Tibial nerve (tissue), 4 donors: ENCODE measurements at places on chromosomes 11 and 22. TPM values are rescaled to one million over a fixed set of nuclear protein-coding genes. Genes with fewer than 3 reads are reported as not detected.

Gene CTSF
- total RNA-seq, result 102 TPM

Gene CECR2
- 3.6 TPM for total RNA-seq

Gene ACTN3
- not detected for total RNA-seq

Gene OR2AG2
- total RNA-seq, result not detected

Gene FIBIN
- total RNA-seq, result 256 TPM

Gene RPS13
- 1,911 TPM for total RNA-seq

DNA sequence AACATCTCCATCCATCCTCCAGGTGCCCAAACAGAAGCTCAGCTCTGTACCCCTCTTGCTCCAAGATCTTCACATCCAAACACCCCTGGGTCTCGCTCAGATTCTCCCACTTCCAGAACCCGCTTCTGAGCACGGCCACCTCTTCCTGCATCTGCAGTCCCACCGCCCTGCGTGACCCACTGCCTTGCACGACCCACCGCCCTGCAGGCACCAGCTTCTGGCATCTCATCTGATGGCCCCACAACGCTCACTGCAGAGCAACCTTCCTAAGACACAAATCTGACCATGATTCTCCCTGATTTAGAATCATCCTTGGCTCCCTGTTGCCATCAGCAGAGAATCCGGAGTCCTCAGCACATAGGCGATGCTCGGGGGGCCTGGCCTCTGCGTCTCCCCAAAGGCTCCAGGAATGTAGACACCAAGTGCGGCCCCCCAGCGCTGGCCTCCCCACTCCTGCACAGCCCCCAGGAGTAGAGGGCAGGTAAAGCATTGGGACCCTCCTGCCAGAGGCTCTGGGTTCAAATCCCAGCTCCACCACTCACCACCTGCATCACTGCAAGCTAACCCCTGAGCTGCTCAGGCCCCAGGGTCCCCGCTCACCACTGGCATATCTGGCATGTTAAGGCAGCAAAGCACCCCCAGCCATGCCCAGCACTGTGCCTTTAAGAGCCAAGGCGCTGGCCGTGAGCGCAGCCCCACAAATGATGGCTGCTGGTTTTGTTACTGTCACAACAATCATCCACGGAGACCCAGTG, 459.3 kb downstream of the BRD1 start:
- no peaks in the 10 kb centered on the region for H3K36me3 ChIP-seq
- peak; percentile 1 for DNase-seq
- H3K4me1 ChIP-seq, result no peaks in the 10 kb centered on the region
- H3K27me3 ChIP-seq, result no peaks in the 10 kb centered on the region
- no peak overlapping the region for H3K27ac ChIP-seq

DNA sequence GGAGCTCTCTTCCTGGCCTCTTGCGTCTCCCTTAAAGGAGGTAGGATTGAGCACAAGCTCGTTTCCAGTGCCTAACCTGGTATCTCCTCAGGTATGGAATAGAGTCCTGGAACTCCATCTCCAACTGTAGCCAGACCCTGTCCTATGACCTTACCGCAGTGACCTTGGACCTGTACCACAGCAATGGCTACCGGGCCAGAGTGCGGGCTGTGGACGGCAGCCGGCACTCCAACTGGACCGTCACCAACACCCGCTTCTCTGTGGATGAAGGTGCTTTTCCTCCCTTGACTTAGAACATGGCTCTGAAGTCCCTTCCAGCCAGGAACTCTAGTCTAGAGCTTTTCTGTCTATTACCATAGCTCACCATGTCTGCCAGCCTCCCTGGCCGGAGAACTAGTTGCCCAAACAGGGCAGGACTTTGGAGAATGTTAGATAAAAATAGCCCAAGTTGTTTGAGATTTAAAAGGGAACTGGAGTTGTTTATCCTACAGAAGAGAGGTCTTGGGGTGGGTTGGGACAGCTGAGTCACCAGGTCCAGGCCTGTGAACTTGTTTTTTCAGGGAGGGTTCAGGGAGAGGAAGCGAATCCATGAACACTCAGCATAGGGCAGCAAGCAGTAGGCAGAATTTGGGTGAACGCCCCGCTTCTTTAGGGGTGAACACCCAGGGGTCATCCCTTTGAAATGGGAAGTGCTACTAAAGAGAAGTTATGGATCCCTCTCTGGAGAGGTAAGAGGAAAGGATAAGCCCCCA, 3.3 kb downstream of the IL10RA start:
- H3K4me1 ChIP-seq, result peaks cover 12% of the 10 kb centered on the region
- peak overlapping the region; percentile 50 for H3K4me3 ChIP-seq
- H3K27me3 ChIP-seq, result peaks cover 23% of the 10 kb centered on the region

DNA sequence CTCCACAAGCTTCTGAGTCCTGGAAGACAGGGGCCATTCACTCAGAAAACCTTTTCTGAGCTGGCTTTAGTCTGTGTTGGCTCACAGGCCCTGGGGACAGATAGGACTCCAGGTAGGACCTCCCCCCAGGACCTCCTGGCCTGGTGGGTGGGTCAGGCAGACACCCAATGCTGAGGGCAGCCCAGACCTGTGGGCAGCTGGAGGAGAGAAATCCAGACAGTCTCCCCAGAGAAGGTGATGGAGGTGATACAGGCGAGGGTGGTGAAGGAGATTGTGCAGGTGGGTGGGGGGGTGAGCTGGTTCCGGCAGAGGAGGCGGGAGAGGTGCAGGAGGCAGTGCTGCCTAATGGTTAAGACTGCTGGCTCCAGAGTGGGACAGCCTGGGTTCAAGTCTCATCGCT, 15.6 kb downstream of the LRRC32 start:
- DNase-seq, result no peak
- peaks cover 17% of the 10 kb centered on the region for H3K4me1 ChIP-seq
- H3K36me3 ChIP-seq, result no peaks in the 10 kb centered on the region
- no peak overlapping the region for H3K4me3 ChIP-seq

GRCh38 chr22:28051787-28052356, 132.8 kb upstream of the PITPNB start:
- H3K4me3 ChIP-seq, result no peak overlapping the region
- H3K27ac ChIP-seq, result no peak overlapping the region
- no peaks in the 10 kb centered on the region for H3K27me3 ChIP-seq
- H3K36me3 ChIP-seq, result no peaks in the 10 kb centered on the region
- DNase-seq, result peak; percentile 64

DNA sequence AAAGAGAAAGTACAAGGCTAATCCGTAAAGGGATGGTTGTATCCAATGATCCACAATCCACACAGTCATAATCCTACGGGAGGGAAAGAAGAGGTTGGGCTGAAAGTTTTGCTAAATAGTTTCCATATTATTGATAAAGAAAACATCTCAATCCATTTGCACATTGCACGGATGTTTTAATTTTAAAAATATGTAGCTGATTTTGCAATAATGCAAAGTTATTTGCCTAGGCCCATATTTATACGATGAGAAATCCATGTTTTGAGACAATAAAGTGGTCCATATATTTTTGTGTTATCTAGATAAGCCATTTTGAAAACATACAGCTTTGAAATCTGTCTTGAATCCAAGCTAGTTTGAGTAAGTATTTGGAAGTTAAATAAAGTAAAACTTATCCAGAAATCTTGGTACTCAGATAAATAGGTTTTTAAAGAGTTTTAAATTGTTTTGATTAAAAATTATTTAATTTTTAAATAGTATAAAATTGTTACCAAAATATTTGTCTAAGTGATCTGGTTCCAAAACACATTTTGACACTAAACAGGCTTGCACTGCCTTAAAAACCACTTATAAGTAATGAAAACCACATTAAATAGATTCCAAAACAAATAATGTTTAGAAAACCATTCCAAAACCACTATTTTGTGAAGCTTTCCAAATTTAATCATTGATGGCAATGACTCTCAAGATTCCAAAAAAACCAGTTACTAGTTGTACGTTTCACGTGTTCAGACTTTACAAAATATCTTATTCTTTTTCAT, 38.2 kb upstream of the PAMR1 start:
- H3K27me3 ChIP-seq, result no peaks in the 10 kb centered on the region
- no peak overlapping the region for H3K27ac ChIP-seq
- no peak for DNase-seq

DNA sequence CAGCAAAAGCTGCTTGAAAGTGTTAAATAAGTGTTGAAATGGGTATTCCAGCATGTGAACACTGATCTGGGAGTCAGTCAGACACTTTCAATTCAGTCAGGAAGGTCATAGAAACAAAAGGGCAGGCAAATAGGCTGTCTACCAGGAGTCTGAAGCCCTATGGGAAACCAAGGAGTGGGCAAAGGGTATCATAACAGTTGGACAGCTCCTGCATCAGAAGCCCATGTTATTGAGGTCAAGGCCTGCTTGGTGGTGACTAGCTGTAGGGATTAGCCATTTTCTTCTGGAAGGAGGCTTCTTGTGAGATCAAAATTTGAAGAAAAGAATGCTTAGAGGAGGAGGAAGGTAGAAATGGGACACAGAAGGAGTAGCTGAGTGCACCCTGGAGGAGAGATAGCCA, 97.3 kb downstream of the STIM1 start:
- H3K4me1 ChIP-seq, result no peaks in the 10 kb centered on the region
- H3K27me3 ChIP-seq, result no peaks in the 10 kb centered on the region
- no peak overlapping the region for H3K27ac ChIP-seq
- DNase-seq, result no peak
- no peaks in the 10 kb centered on the region for H3K36me3 ChIP-seq

DNA sequence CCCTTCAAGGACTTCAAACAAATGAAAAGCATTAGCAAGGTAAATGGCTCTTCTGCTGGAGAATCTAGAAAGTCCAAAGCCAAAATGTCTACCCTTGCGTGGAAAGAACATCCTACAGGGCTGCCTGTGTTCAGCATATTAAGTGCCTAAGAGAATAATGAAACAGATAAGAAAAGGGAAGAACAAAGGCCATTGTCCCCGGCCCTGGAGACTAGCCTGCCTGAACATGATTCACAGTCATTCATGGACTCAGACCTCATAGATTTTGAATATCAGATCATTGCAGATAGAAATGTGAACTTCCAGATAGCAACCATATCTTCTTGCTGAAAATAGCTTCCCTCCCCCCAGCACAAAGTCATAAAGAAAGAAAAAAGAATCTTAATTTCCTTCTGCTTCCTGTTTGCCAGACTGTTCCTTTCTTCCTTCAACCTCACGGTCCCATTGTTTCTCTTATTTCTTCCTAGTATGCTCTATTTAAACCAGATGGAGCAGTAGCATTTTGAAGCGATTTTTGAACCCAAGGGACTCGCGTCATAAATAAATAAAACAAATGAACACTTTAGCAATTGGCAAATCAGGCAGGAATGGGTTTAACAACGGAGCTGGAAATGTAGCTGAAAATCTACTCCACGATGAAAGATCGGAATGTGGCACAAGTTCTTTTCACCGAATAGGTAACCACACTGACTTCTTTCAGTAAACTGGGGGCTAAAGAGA, 408.2 kb upstream of the CCDC90B start:
- no peak for DNase-seq
- no peaks in the 10 kb centered on the region for H3K27me3 ChIP-seq
- H3K4me1 ChIP-seq, result no peaks in the 10 kb centered on the region
- no peak overlapping the region for H3K27ac ChIP-seq
- no peak overlapping the region for H3K4me3 ChIP-seq

DNA sequence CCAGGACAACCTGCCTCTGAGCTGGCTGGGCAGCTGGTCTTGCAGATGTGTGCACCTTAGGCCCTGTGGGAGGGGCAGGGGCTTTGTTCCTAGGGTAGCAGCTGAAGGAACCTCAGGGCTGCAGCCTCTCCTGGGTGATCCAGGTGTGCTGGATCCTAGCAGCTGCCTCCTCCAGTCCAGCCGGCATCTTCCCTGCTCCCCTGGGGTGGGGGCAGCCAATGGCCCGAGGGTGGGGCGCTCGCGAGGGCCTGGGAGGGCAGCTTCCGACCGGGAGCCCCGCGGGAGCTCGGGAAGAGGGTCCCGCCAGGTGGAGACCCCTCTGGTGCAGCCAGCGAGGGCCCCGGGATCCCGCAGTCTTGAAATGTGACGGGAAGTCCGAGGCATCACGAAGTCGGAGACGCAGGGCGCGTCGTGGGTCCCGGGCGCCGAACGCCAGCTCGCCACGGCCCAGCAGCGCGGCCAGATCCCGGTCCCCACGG, 1.7 kb downstream of the IFITM1 start:
- no peaks in the 10 kb centered on the region for H3K27me3 ChIP-seq
- H3K4me3 ChIP-seq, result peak overlapping the region; percentile 51
- no peak for DNase-seq
- peak overlapping the region; percentile 40 for H3K27ac ChIP-seq
- H3K4me1 ChIP-seq, result peaks cover 18% of the 10 kb centered on the region

DNA sequence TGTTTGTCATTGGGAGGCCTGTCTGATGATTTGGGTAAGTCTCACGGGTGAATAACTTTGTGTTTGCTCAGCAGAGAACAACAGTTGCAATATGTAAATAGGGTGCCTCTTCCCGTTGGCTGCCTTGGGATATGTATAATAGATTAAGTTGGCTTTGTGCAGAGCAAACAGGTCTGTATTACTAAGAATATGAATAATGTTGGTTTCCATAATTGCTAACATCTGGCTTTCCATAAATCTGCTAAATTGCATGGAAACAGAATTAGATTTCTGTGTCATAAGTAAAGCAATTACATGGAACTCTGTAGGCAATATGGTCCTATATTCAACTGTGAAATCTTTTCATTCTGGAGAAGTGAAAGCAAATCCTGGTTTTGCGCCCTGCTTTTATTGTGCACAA, 636.0 kb upstream of the ANO5 start:
- H3K4me1 ChIP-seq, result no peaks in the 10 kb centered on the region
- H3K36me3 ChIP-seq, result no peaks in the 10 kb centered on the region
- no peak overlapping the region for H3K4me3 ChIP-seq

DNA sequence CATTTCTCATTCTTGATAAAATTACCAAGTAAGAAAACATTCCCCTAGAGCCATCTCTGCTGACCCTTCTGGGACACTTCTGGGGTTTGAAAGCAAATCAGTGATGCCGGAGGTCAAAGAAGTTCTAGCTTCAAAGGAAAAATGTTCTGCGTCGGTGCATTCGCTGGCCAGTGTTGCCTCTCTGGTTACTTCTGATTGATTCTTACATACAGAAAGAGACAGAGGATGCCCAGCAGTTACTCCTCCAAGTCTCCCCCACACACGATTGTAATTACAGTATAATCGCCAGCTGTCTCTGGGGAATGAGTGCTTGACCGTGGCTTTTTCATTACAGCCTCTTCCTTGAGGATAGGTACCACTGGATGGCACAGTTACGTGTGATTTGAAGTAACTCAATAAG, 150.9 kb downstream of the SNX19 start:
- no peak overlapping the region for H3K4me3 ChIP-seq
- H3K27me3 ChIP-seq, result no peaks in the 10 kb centered on the region
- H3K36me3 ChIP-seq, result no peaks in the 10 kb centered on the region
- H3K27ac ChIP-seq, result no peak overlapping the region

DNA sequence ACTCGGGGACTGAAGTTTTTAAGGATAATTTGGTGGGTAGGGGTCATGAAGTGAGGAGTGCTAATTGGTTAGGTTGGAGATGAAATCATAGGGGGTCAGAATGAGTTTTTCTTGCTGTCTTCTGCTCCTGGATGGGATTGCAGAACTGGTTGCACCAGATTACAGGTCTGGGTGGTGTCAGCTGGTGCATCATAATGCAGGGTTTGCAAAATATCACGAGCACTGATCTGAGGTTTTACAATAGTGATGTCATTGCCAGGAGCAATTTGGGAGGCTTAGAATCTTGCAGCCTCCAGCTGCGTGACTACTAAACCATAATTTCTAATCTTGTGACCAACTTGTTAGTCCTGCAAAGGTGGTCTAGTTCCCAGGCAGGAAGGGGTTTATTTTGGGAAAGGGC, 46.4 kb upstream of the CALCB start:
- no peak overlapping the region for H3K4me3 ChIP-seq
- no peak for DNase-seq
- H3K36me3 ChIP-seq, result no peaks in the 10 kb centered on the region
- no peaks in the 10 kb centered on the region for H3K27me3 ChIP-seq

GRCh38 chr11:30091737-30092136, 74.9 kb upstream of the KCNA4 start:
- no peak overlapping the region for H3K27ac ChIP-seq
- no peak overlapping the region for H3K4me3 ChIP-seq
- no peaks in the 10 kb centered on the region for H3K4me1 ChIP-seq
